Adipocyte (in vitro differentiated cells): ENCODE measurements at places on chromosomes 5 and 9.

DNA sequence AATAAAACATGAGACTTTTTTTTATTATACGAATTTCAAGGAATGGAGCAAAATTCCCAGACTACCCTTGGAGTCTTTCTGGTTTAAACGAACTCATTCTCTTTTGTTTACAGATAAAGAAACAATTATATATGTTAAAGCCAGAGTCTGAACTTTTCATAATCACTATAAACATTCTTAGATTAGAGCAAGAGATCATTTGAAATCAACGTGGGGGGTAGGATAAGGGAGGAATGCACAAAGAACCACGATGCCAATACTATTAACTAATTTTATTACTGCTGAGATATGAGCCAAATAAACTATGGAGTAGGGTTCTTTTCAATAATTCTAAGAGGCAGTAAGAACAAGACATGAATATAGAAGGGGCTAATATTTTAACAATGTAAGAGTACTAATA lies 148.0 kb upstream of the FREM1 start:
- no peak for DNase-seq

GRCh38 chr9:98989036-98990000 lies 45.6 kb downstream of the COL15A1 start:
- peak; percentile 95 for DNase-seq

GRCh38 chr5:94682814-94683520 lies 64.5 kb downstream of the SLF1 start:
- DNase-seq: no peak

DNA sequence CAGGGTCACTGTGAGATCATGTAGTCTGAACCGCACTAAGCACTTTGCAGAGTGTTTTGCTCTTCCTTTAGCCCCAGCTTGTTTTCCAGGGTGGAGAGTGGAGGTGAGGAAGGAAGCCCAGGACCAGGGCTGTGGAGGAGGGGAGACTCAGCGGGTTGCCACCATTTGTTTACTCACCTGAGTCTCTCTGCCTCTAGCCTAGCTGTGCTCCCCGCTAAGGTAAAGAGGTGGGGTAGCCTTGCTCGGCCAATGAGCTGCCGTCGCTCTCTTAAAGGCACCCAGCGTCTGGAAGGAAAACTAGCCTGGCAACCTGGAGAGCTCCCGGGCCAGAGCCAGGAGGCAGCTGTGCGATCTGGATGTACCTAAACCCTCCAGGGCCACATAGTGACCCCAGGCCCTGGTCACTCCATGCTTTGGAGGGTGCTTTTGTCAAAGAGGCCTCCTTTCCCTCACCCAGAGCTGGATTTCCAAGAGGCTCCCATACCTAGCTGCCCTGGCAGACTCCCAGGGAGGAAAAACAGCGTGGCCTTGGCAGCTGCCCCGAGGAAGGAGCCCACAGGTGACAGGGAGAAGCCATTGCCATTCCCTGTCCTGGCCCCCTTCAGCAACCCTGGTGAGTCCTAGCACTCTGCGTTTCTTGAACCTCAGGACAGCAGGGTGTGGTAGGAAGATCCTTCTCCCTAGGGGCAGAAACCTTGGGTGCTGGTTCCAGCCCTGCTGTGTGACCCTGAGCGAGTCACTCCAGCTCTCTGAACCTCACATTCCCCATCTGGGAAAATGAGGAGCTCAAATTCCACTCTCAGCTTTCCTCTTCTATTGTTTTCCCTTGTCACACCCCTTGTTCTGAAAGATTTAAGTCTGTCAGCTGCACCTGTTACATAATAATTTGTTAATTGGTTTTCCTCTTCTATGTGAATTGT lies 42.4 kb upstream of the LARP1 start:
- DNase-seq: no peak

- DNase-seq: no peak
Measured at GRCh38 chr9:124215956-124216355, 41.8 kb upstream of the NEK6 start.

GRCh38 chr9:23162789-23163188 lies 663.3 kb downstream of the ELAVL2 start:
- no peak for DNase-seq

GRCh38 chr5:158785397-158785796 lies 314.3 kb downstream of the EBF1 start:
- peak; percentile 57 for DNase-seq

DNA sequence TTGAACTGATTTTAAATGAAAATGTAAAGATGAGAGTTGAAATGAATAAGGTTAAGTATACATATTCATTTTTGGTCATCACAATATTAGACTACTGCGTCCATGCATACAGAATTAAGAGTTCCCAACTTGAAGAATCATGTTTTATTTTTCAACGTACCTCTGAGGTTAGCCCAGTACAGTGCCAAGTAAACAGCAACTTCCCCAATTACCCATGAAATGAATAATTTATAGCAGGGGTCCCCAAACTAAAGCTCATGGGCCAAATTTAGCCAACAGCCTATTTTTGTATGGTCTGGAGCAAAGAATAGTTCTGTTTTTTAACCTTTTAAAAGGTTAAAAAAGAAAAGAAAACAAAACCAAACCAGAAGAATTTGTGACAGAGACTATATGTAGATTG lies 167.9 kb downstream of the CDC42SE2 start:
- DNase-seq: no peak
